ACHN (cell line): ENCODE measurements at places on chromosomes 6 and 20.

DNA sequence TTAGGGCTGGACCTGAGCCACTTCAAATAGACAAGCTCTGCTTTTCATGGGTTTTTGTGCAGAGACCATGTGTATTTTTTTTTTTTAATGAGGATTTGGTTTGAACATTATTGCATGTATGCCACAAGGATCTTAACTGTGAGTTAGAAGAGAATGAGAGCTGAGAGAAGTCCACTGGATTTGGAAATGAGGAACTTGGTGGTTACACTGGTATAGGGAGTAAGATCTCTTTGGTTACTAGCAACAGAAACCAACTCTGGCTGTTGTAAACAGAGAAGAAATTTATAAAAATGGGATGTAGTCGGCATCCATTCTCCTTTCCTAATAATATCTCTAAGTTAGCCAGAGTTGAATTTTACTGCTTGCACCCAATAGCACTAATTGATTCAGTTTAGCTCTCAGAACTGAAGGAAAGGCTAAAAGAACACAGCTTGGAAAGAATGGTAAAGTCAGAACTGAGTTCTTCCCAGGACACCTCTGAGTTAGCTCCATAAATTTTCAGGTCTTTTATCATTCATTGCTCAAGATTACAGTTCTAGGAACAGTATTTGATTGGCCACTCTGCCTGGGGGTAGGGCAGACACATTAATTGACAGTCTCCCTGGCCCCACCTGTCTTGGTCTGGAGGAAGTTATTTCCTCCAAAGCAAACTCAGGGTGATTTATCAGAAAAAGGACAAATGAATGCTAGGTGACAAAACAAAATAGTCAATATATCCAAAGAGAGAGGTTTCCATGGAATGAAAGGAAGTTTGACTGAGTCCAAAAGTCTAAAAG lies 3.9 kb upstream of the WFDC2 start:
- no peak for DNase-seq

GRCh38 chr6:21414065-21414464 lies 179.5 kb upstream of the SOX4 start:
- DNase-seq, result no peak

DNA sequence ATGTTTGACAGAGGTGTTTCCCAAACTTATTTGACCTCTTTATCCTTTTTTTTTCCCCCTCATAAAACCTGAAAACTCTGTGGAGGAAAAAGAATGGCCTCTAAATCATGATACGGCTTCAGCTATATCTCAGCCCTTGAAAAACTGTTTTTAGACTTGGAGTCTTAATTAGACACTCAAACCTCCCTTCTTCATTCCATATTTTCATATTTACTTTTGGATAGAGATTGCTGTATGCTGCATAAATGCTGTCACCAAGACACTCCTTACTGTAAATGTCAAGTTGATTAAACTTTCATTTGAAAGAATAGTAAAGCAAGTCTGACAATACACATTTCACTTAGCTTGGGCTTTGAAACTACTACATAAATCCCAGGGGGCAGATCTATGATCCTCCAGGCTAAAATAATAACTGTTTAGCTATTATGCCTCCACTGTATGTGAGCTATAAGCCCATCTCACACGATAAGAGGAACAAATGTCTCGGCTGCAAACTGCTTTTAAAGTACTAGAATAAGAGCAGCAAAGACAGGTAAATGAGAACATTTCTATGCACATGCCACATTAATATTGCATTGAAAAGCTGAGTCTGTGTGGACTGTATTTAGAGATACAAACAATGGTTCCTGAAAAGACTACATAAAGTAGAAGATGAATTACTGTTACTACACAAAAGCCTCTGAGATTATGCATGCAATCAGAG lies 141.3 kb upstream of the HMGN3 start:
- no peak for DNase-seq

GRCh38 chr20:48398506-48399449 lies 429.0 kb downstream of the PREX1 start:
- no peak for DNase-seq

DNA sequence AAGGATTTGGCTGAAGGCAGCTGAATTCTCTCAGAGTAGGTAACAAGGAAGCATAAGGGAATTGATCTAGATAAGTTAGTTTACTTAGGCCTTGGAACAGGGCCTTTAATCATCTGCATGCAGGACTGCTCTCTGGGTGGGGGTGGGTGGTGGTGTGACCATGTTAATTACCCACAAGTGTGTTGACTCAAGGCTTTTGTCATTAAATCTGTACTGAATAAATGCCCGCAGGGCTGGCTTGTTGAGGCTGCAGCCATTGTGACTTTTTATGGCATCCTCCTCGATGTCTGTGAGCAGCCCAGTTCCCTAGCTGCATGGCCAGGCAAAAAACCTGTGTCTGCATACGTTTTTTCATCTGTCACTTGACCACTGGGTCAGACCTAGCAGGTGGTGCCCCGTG lies 63.5 kb upstream of the ASCC3 start:
- no peak for DNase-seq

DNA sequence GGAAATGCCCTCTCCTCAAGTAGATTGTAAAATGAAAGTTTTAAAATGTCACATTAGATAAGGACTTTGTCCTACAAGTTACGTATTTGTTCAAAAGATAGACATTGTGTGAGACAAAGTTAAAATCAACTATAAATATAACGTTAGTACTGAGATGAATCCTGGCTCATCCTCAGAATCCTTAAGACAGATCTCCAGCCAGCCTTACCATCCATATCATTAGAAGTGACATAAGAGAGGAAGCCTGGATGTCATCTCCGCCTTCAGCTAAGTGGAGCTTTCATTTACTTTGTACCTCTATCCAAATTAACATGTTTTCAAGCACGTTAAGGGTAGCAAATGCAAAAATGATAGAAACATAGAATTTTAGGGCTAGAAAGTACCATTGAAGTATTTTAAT lies 59.1 kb downstream of the SCAF8 start:
- no peak for DNase-seq

DNA sequence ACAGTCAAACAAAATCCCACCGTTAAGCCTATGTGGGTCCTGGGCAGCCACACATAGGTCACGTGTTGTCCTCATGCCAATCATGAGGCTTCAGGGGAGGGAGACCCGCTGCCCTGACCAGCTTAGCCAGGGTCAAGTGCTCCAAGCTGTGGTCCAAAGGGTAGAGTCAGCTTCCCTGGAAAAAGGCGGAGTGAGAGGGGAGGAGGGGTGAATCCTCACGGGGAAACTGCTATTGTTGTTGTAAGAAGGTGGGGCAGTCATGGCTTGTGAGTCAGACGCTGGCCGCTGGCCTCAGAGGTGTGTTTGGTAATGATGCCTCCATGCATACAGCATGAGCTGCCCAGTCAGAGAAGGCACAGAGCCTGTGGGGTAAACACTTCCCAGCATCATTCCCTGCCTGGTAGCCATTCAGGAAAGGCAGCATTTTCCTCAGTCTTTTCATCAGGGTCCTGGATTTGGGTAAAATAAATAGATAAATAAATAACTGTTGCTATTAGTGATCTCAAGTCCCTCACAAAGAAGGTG lies 8.7 kb downstream of the CST3 start:
- DNase-seq, result peak; percentile 18
